ENCODE measurements at places on chromosomes 2 and 18.

DNA sequence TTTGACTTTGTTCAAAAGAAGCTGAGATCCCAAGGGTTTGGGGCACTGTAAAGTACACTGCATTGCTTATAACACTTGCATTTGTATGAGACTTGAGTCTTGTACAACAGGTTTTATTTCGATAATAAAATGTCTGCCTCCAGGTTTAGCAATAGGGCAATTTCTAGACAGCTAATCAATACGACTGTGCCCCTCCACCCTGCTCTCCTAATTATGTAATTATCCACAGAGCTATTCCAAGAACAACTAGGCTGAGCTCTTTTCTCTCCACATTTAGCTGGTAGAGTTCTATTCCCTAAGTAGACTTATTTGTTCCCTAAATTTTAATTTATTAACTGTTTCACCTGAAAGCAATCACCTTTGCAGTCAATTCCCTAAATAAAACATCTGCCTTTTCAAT lies 52.9 kb upstream of the LINC00305 start:
- no peak for DNase-seq

DNA sequence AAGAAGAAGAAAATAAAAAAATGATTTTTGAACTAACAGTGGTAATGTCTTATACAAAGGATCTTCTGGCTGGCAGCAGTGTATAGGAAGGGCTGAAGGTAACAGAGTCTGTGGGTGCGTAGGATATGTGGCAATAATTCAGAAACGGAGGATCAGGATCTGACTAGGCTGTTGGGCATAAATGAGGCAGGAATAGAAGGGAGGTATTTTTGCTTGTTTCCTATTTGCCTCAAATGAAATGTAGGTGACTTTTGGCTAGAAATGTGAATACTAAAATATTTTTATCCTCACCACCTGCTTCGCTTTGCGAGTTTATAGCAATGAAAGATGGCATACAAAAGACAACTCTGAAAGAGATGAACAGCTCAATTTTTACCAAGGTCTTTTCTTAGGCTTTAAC lies 1086.1 kb upstream of the CELF4 start:
- no peak for DNase-seq

- DNase-seq, result no peak
These were observed 417.5 kb downstream of the NUP35 start for GRCh38 chr2:183541766-183542165.

GRCh38 chr18:73976433-73976832 lies 171.2 kb downstream of the FBXO15 start:
- DNase-seq, result no peak

GRCh38 chr2:221596192-221596591 lies 24.1 kb upstream of the EPHA4 start:
- DNase-seq, result no peak
